Muscle of leg (tissue), 16 donors: ENCODE measurements at places on chromosomes 2 and 18. TPM values are rescaled to one million over a fixed set of nuclear protein-coding genes. Genes with fewer than 3 reads are reported as not detected.

DNA sequence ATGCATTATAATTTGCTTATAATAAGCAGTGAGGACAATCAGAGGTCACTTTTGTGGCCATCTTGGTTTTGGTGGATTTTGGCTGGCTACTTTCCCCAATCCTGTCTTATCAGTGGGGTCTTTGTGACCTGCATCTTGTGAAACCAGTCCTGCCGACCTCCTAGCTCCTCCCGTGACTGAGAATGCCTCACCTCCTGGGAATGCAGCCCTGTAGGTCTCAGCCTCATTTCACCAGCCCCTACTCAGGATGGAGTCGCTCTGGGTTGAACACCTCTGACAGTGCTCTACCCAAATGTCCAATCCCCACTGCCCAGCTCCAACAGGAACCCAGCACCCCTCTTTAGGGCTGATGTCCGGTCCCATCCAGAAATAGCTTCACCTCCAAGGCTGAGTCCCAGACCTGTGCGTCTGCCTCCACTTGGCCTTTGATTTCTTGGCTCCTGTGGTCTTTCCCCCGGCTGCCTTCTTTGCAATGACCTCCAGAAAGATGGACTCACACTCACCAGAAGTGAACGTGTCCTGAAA is 31.3 kb upstream of the PXDN start:
- DNase-seq = no peak

GRCh38 chr2:188835006-188835405 is 139.2 kb upstream of the COL3A1 start:
- DNase-seq = peak; percentile 71

- DNase-seq = no peak
Measured at GRCh38 chr2:112995346-112995920, 9.8 kb upstream of the IL36A start.

DNA sequence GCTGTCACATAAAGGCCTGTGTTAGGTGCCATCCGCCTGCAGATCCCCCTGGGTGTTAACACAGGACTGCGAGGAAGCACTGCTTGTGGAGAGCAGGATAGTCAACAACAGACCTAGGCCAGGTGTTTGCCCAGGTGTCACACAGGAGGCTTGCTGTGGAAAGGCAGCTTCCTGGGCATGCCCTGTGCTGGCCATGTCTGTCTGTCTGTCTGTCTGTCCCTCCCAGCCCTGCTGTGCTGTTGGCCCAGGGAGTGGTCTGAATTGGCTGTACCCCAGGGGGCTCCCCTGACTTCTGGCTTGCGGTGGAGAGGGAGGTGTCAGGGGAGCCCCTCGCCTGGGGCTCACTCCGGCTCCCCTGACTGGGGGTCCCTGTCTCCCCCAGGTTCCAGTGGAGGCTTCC is 53.2 kb downstream of the SH3BP4 start:
- no peak for DNase-seq

GRCh38 chr2:31296641-31297287 is 62.8 kb downstream of the EHD3 start:
- no peak for DNase-seq

Gene UGT1A8
- polyA plus RNA-seq = not detected

Gene AGXT
- not detected for polyA plus RNA-seq
